GM19239 (cell line): ENCODE measurements at places on chromosomes 5 and 9.

GRCh38 chr9:97759581-97760288 is 62.6 kb upstream of the XPA start:
- DNase-seq, result no peak

- no peak for DNase-seq
These were observed 192.5 kb upstream of the RORB start for GRCh38 chr9:74304598-74304997.

- DNase-seq, result no peak
These were observed 208.5 kb downstream of the TMEM161B start for GRCh38 chr5:88060194-88060593.

DNA sequence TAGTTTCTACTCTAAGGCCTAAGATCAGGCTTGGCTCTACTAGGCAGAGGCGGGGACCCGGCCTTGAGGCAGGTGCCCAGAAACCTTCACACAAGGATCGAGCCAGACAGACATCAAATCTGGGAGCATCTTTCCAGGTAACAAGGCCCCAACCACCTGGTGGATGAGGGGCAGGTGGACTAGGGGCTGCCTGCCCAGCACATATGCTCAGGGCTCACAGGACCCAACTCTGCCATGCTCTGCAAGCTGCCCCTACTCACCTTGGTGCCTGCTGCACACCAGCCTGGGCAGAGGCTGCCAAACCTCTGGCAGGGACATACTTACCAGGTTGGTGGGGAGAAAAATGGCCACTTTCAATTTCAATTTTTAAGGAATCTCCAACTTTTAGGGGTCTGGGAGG is 2.2 kb upstream of the ZNF618 start:
- DNase-seq, result no peak

DNA sequence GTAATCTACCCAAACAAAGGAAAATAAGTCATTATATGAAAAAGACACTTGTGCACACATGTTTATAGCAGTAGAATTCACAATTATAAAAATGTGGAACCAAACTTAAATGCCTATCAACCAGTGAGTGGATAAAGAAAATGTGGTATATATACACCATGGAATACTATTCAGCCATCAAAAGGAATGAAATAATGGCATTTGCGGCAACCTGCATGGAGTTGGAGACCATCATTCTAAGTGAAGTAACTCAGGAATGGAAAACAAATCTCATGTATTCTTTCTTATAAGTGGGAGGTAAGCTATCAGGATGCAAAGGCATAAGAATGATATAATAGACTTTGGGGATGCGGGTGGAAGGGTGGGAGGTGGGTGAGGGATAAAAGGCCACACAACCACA is 34.6 kb downstream of the SLC12A2 start:
- DNase-seq, result no peak

DNA sequence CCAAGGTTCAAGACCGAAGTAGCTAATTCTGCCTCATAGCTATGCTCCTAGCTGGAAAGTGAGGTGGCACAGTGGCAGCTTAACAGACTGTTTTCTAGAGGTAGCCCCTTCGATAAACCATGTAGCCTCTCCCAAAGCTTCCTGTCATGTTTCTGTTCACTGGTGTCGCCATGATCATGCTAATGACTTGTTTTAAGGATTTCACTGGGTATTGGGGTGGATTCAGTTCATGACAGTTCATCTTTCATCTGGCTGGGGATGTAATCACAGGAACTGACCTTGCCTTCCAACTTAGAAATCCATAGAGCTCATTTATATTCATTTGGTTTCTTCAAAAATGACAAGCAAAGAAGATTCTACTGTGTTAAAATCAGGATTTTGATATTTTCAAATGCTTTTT is 9.4 kb downstream of the POU5F2 start:
- DNase-seq, result no peak

GRCh38 chr5:172723508-172723907 is 47.5 kb downstream of the DUSP1 start:
- no peak for DNase-seq

- DNase-seq, result no peak
These were observed 43.6 kb downstream of the B4GALT1 start for GRCh38 chr9:33123407-33124031.

DNA sequence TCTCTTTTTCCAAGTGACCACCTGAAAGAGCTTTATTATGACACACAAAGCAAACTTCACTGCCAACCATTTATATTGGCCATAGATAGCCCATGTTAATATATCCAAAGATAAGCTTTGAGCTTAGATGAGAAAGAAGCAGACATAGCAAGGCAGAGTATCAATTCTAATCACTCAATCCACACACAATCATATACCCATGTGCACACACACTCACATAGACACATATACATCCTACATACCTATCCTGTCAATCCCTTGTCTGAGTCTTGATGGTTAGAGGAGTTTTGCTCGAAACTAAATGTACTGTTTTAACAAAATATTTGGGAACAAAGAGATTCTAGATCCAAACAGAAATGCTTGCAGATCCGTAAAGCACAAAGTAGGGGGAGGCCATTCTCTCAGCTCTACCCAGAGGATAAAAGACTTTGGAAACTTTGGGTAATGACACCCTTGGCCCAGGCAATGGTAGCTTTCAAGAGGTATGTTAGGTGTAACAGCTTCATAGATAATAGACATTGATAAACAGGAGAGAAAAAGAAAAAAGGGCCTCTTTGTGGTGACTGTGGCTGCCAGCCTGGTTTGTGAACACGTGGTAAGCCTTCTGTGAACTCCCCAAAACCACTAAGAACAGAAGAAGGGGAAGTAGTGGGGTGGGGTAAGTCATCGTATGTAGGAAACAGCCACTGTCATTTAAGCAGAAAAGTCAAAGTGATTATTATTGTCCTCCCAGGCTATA is 121.6 kb downstream of the TLR4 start:
- DNase-seq, result no peak

DNA sequence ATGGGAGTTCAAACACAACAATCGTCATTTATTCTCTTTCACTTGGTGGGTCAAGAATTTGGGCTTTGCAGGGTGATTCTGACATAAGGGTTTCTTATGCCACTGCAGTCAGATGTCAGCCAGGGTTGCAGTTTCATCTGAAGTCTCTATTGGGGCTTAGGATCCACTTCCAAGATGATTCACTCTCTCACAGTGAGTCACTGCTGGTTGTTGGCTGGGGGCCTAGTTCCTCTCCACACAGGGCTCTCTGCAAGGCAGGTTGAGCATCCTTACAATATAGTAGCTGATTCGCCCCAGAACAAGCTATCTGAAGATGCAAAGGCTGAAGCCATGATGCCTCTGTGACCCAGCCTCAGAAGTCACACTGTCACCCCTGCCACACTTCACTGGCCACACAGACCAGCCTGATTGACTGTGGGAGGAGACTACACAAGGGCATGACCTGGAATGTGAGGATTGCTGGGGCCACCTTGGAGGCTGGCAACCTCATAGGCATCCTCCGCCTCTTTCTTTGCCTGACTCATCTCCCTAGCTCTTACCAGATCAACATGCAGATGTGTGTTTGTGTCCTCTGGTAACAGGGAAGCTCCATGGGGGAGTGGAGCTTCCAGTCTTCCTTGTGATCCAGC is 4.5 kb upstream of the CARD19 start:
- DNase-seq, result no peak

- DNase-seq, result no peak
These were observed 411.7 kb upstream of the SLC24A2 start for GRCh38 chr9:20200581-20200980.

DNA sequence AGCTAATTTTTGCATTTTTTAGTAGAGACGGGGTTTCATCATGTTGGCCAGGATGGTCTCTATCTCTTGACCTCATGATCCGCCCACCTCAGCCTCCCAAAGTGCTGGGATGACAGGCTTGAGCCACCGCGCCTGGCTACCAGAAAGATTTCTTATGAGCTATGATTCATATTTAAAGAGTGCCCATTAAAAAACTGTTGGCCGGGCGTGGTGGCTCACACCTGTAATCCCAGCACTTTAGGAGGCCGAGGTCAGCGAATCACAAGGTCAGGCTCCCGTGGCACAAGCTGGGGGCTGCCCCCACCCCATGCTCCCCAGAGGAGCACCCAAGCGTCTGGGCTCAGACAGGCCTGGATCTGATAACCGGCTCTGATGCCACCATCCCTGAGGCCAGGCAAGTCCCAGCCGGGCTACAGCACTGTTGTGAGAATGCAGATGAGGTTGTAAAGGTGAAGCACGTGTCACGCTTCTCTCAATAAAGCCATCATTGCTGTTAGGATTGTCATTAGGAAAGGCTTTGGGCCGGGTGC is 13.9 kb downstream of the QRFP start:
- no peak for DNase-seq

DNA sequence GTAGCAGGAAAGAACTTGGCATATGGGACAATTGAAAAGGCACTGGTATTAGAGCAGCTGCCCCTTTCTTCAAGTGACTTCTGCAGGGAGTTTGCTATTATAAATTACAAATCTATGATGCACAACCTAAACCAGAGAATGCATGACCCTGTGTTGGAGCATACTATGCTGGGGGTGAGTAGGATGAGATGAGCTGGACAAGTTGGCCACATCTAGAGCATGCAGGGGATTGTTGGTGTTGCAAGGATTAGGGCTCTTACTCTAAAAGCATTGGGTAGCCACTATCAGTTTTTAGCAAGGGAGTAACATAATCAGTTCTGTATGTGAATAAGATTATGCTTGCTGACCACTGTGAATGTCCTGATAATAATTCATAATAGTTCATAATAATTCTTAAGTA is 186.7 kb downstream of the KIAA0825 start:
- DNase-seq, result no peak

GRCh38 chr9:83166372-83166771 is 103.4 kb upstream of the RASEF start:
- no peak for DNase-seq

DNA sequence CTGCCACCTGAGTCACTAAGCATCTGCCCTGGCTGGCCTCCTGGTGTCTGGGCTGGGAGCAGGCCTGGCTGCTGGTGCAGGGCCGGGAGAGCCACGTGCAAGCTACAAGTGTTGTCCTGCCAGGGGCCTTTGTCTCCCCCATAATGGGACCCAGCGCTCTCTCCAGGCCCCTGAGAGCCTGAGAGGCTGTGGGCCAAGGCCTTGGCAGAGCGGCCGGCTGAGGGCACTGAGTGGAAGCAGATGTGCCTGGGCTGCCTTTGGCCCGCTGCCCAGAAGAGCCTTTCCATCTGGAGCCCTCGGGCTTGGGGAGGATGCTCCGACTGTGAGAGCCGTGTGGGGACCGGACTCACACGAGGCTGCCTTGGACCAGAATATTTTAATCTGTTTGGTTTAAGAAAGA is 185.5 kb downstream of the RGS3 start:
- no peak for DNase-seq

GRCh38 chr5:85334-85995 is 6.5 kb upstream of the PLEKHG4B start:
- no peak for DNase-seq

GRCh38 chr5:88667496-88668201 is 215.3 kb downstream of the MEF2C start:
- no peak for DNase-seq

GRCh38 chr5:119402555-119402954 is 46.7 kb downstream of the TNFAIP8 start:
- no peak for DNase-seq

DNA sequence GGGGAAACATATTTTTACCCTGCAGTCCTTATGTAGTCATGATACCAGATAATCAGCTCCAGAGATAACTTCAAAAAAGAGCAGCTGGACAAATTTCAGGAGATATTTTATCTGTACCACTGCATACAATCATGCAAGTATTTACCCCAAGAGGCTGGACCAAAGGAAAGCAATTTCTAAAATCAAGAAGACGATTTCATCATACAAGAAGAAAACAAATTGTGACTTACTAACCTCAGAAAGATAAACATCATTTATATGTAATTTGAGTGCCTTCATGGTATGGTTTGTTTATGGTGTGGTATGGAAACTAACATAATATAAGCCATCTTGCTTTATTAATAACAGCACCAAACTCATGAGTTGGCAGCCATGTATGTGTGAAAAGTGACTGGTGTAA is 603.6 kb downstream of the PSAT1 start:
- DNase-seq, result no peak

DNA sequence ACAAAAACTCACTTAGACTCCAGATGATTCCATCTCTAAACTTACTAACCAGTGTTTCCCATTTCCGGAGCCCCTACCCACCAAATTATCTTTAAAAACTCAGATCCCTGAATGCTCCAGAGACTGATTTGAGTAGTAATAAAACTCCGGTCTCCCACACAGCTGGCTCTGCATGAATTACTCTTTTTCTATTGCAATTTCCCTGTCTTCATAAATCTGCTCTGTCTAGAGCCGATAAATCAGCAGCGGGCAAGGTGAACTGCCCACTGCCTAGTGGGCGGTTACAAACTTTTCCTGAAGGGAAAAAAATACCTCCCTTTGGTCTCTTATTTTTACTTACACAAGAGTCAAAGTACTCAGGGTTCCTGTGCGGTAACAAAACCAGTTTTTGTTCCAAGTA is 624.4 kb upstream of the RORB start:
- DNase-seq, result no peak

- DNase-seq, result no peak
These were observed 2095.5 kb upstream of the WWC1 start for GRCh38 chr5:166195981-166196380.

GRCh38 chr9:115978659-115979096 is 174.9 kb upstream of the PAPPA start:
- no peak for DNase-seq

- DNase-seq, result no peak
These were observed 3.3 kb downstream of the NACC2 start for GRCh38 chr9:136091582-136092352.

DNA sequence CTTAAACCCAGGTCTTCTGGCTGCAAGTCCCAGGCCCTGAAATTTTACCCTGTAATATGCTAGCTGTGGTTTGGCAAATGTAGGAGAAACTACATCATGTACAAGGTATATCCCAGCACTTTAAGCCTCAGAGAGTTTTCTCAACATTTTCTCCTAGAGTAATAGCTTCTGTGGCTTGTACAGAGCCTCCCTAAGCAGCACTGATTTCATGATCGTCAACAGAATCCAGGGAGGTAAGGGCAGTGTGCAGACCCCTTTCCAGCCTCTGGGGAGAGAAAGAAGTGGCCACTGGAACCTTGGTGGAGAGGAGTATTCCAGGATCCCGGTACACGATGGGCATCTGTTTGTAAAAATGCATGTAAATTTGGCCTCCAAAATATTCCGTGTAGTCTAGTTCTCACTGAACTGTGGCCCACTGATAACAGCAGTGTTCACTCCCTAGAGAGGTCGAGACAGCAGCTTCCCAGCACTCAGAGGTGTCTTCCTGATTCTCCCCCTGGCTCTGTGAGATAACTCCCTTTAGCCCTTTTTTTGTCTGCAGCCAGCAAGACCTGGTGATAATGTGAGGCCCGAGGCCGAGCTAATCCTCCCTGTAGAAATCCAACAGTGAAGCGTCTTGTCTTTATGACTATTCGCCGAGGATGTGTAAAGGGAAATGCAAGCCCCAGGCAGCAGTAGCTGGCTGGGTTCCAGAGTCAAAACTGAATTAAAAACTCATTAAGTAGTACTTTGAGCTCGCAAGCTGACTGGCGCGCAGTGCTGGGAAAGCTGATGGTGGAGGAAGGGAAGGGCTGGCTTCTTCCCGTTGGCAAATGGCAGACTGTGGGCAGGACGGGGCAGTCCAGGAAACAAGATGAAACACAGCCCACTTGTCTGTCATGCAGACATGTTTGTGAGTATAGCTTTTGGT is 59.0 kb downstream of the MAP1B start:
- DNase-seq, result no peak

GRCh38 chr5:155532621-155533311 is 519.2 kb downstream of the KIF4B start:
- DNase-seq, result no peak

GRCh38 chr9:7121664-7122063 is 363.9 kb downstream of the KDM4C start:
- DNase-seq, result no peak
